ENCODE measurements at places on chromosomes 2 and 18.

GRCh38 chr2:229141424-229142025 is 129.6 kb downstream of the PID1 start:
- peak; percentile 57 for DNase-seq

- DNase-seq: no peak
These were observed 22.4 kb downstream of the EMILIN2 start for GRCh38 chr18:2869207-2869606.

GRCh38 chr18:45284174-45284573 is 331.1 kb upstream of the SLC14A2 start:
- no peak for DNase-seq

GRCh38 chr2:239884875-239885274 is 140.3 kb downstream of the NDUFA10 start:
- no peak for DNase-seq

- DNase-seq: peak; percentile 86
These were observed 3.1 kb upstream of the TMEM150A start for GRCh38 chr2:85605406-85606115.

GRCh38 chr2:16828044-16828827 is 162.6 kb upstream of the CYRIA start:
- DNase-seq: no peak

GRCh38 chr18:71450257-71450656 is 1093.9 kb downstream of the CBLN2 start:
- DNase-seq: no peak

- no peak for DNase-seq
These were observed 33.5 kb downstream of the STAT4 start for GRCh38 chr2:191117341-191117740.

DNA sequence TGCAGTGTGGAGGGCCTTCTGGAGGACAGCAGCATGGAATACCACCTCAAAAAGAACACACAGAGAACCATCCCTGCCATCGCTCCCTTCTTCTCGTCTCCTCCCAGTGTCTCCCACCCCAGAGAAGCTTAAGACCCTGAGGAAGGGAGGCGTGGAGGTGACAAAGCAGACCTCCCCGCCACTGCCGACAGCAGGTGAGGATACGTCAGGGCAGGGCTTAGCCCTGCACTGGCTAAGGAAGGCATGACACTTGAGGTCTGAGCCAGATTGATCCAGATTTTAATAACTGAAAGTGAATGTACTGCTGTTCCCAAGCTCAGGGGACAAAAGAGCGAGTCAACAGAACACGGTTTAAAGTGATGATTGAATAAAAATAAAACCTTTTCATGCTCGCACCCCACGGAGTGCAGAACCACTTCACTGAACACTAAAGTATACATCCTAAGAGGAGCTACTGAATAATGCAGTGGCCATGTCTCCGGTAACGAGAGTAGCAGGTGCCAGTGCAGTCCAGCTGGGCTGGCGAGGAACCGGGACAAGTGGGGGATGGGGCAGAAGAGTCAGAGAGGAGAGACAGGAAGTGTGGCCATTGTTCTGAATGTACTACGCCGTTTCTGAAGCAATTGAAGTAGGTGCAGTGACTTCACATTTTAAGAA is 391.0 kb downstream of the CDH2 start:
- DNase-seq: no peak

- no peak for DNase-seq
These were observed 115.3 kb upstream of the SRD5A2 start for GRCh38 chr2:31696068-31696467.

GRCh38 chr2:25711675-25712354 is 38.4 kb upstream of the DTNB start:
- DNase-seq: no peak

- peak; percentile 36 for DNase-seq
These were observed 57.3 kb upstream of the PSMD14 start for GRCh38 chr2:161250864-161251436.

GRCh38 chr2:216113572-216113971 is 4.4 kb downstream of the XRCC5 start:
- DNase-seq: no peak

- DNase-seq: peak; percentile 44
These were observed 83.0 kb downstream of the LPIN1 start for GRCh38 chr2:11829324-11829946.

GRCh38 chr2:203656522-203657287 is 49.7 kb upstream of the CD28 start:
- peak; percentile 43 for DNase-seq

All from fibroblast of upper back skin (primary cell).